PC-3 (cell line): ENCODE measurements at places on chromosomes 1 and 21.

DNA sequence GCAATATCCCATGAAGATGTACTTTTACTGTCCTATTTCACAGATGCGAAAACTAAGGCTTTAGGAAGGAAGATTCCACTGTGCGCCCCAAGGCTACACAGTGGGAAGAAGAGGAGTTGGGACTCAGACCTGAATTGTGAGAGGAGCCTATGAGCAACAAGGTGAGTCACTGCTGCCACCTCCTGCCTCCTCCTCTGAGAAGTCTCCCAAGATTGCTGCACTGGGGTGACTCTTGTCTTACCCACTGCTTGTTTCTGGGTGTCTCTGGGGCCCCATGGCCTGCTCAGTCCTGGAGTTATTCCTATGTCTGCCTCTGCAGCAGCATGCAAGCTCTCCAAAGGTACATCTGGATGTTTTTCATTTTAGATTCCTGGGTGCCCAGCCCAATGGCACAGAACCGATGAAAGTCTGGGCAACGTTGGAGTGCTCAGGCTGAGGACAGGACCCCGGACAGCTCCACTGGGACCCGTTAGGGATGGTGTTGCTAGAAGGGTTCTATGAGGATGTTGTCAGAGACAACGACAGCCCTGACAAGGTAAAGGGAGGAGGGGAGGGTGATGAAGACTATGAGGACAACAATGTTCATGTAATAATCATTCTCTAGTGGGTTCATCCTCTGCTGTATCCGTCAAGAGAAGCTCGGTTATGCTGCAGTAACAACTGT, 11.0 kb upstream of the C1QA start:
- DNase-seq = peak; percentile 12

DNA sequence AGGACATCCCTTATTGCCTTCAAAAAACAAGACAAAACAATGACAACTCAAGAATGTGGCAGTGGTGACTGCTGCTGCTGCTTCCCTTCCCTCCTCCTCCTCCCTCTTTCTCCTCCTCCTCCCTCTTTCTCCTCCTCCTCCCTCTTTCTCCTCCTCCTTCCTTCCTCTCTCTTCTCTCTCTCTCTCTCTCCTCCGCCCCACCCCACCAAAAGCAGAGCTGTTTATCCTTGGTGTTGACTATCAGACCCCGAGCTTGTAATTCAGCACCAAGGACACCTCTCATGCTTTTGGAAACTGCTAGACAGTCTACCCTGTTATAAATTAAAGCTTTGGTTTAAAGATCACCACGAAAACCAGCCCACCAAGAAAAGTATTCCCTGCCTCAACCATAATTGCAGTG, 72.4 kb upstream of the IFNAR2 start:
- DNase-seq = peak; percentile 18

DNA sequence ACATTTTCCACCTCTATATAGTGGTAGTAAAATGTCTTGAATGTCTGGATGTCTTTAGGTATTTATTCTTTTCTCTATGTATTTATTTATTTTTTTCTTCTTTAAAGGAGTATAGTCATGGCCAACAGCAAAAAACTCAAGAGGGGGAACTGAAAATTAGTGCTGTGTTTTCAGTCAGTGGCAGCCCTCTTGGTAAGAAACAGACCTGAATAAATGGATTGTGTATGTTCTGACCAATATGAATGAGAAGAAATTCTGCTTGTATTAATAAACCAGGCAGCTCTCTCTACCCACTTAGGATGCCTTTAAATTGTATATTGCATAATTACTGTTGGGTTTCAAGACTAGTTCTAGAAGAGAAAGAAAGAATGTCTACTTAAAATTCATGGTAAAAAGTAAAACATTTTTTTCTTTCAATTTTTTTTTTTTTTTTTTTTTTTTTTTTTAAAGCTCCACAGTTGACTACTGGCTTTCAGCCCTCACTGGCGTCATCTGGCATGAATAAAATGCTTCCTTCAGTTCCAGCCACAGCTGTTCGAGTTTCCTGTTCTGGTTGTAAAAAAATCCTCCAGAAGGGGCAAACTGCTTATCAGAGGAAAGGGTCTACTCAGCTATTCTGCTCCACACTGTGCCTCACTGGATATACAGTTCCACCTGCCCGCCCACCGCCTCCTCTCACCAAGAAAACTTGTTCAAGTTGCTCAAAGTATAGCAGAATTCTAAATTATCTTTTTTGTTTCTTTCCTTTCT, 101.6 kb downstream of the ZMYM4 start:
- DNase-seq = no peak

DNA sequence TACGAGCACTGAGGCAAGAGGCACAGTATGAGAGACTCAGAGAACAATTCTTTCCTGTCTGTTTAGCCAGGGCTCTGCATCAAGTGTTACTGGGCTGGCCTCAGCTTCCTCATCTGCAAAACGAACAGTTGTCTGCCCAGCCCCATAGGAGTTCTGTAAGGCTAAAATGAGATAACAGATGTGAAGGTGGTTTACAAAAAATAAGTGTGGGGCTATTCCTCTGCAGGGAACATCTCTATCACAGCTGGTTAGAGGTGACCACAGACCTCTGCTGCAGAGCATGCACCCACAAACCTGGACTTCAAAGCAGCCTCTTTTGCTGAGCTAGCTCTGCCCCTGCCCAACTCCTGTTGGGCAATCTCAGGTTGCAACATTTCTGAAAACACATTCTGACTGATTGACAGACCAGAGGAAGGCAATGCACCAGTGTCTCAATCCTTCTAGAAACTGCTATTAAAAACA, 10.5 kb upstream of the OLIG1 start:
- DNase-seq = no peak

DNA sequence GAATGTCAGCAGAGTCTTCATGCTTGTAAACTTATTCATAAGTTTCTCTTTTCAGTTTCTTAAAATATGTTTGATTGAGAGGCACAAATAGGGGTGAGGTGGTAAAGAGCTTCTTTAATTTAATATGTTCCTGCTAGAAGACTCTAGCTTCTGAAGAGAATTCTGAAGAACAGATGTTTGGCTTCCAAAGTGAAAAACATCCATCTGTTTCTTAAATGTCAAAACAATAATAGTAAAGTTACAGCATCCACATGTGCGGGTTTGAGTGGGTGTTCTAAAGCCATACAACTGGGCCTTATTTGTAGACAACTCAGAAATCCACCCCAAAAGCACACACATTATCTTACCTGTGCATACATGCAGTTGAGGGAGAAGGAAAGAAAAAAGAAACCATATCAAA, 144.0 kb upstream of the ADGRL4 start:
- DNase-seq = no peak

DNA sequence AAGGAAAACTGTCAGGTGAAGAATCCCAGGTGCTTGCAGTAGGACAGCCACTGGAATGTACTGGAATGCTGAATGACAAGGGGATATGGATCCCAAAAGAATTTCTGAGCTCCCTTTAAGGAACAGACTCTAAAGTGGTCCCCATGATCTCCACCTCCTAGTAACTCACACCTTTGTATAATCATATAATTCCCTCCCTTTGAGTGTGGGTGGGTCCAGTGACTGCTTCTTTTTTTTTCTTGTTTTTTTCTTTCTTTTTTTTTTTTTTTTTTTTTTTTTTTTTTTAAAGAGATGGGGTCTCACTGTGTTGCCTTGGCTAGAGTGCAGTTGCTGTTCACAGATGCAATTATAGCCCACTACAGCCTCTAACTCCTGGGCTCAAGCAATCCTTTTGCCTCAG, 28.5 kb upstream of the H3-3A start:
- no peak for DNase-seq

DNA sequence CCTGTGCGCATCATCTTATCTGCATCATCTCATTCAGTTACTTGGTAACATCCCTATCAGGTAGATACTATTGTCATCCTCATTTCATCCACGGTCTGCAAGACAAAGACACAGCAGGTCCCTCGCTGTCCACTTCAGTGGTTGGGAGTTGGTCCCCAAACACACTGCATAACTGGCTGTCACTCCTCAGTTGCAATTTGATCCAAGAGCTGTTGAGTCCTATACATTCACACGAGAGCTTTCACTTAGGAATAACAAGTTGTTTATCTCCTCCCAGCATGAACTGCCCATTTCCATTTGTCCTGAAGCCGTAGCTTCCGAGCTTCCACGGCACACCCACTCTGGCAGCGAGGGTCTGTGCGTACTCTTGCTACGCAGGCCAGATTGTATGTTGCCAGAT, 472.0 kb downstream of the CAMTA1 start:
- no peak for DNase-seq

- DNase-seq = peak; percentile 84
Measured at GRCh38 chr21:26116456-26117011, 54.0 kb downstream of the APP start.

DNA sequence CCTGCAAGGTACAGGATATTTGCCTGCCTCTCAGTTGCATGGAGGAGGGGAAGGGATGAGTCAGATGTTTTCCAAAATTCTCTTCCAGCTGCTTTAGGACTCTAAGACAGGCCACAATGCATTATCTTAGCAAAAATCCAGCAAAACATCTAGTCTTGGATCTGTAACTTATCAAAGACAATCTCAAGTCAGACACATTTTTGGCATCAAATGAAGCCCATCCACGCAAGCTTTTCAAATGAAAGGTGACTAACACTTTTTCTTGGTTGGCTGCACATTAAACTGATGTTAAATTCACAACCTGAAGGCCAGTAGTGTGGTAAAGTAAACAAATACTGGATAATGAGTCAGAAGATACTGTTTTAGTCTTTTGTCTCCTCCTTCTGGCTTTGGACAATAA, 21.3 kb downstream of the FAM78B start:
- DNase-seq = peak; percentile 80

DNA sequence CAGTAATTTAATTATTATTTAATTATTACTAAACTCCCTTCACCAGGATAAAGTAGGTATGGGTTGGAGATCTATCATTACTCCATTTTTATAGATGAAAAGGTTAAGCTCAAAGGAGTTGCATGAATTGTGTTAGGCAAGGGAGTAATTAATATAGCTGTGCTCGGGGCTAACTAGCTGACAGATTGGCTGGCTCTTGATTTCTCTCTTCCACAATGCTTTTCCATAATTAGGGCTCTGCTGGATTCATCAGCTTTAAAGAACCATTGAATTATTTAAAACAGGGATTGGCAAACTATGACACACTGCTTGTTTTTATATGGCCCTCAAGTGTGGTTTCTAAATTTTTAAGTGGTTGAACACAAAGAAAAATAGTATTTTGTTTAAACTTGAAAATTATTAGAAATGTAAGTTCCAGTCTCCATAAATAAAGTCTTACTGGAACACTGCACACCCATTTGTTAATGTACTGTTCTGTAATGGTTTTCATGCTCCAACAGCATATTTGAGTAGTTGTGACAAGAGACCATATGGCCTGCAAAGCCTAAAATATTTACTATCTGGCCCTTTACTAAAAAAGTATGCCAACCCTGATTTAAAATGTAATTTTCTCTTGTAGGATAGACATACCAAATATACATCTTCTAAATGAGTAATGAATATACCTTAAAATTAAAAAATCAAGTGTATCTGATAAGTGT, 76.4 kb downstream of the GDAP2 start:
- DNase-seq = no peak

GRCh38 chr1:3022511-3022973, 1.3 kb downstream of the ACTRT2 start:
- DNase-seq = no peak

- DNase-seq = peak; percentile 68
Measured at GRCh38 chr1:174114788-174115448, 44.4 kb upstream of the RABGAP1L start.

GRCh38 chr1:84374991-84375696, 23.1 kb upstream of the DNASE2B start:
- no peak for DNase-seq

DNA sequence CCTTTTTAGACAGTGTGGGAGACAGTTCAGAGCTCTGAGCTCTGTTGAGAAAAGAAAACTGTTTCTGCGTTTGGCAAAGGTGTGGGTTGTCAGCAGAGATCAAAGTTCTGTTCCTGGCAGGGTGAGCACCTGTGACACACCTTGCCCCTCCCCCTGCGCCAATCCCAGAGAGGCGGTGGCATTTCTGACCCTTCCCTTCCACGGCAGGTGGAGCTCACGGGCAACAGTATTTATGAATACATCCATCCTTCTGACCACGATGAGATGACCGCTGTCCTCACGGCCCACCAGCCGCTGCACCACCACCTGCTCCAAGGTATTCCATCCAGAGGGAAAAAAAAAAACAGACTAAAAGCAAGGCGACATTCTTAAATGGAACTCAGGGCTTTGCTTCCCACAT, 20.7 kb downstream of the SIM2 start:
- DNase-seq = no peak

GRCh38 chr1:224199679-224200078, 16.6 kb downstream of the DEGS1 start:
- DNase-seq = peak; percentile 90

DNA sequence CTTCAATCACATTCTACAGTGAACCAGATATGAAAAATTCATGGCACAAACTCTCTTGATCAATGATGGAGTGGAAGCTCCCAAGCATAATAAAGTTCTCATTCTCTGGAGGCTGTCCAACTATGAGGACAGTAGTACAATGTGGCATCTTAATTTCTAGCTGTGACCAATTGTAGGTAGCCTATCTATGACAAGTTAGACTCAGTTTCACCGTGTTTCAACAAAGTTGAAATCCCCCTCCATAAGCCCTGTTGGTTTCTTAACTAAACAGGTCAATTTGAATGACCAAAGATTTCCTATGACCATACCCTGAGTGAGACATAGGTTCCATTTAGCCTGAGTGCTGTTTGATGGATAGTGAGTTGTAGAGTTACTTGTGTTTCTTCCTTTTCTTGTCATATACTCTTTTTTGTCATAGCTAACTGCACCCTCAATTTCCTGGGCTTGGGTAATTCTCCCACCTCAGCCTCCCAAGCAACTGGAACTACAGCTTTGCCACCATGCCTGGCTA, 11.8 kb downstream of the PATJ start:
- peak; percentile 21 for DNase-seq

GRCh38 chr1:184078564-184079249, 27.2 kb downstream of the TSEN15 start:
- no peak for DNase-seq

- DNase-seq = no peak
Measured at GRCh38 chr1:192574073-192574472, 1.5 kb upstream of the RGS1 start.

DNA sequence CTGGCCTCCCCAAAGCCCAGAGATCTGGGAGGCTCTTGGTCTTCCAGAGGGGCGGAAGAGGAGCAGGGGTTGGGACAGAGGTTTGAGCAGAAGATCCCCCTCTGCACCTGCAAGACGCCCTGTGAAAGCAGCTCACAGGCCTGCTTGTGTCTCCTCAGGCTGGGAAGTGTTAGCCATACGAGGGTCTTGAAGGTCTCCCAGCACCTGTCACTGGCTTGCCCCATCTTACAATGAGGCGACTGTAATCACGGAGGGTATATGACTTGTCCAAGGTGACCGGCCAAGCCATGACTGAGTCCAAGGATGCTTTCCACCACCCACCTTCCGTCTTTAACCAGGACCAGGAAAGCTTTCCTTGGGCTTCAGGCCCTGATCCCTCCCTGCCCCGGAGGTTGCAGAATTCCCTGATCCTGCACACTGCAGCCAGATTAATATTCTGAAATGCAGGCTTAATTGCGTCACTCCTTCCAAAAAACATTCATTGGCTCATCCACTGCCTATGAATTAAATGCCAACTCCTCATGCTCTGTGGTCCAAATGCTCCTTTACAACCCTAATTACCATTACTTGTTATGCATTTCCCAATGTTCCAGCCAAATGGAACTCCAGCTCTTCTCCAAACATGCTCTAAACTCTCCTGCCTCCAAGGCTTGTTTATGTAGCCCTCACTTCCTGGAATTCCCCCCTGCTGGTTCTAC, 64.0 kb downstream of the DDX20 start:
- DNase-seq = no peak
